ENCODE measurements at places on chromosomes 2 and 18. TPM values are rescaled to one million over a fixed set of nuclear protein-coding genes. Genes with fewer than 3 reads are reported as not detected.

DNA sequence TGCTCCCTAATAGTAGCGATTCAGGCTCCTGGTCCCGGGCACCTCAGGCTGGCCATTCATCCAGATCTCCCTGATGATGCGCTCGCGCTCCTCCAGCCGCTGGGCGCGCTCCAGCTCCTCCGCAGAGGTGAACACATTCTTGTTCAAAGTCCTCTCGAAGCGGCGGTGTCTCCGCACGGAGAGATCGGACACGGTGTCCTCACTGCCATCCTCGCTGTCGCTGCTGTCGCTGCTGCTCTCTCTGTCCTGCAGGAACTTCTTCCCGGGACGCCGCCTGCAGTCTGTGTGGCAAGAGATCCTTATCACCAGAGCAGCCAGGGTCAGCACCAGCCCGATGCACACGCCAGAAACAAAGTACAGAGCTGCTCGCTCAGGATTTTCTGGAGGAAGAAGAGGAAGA lies 67.5 kb downstream of the EVA1A start:
- H3K36me3 ChIP-seq: no peaks in the 10 kb centered on the region
- H3K27me3 ChIP-seq: peaks cover 10% of the 10 kb centered on the region
- H3K27ac ChIP-seq: no peak overlapping the region
- H3K4me1 ChIP-seq: no peaks in the 10 kb centered on the region

DNA sequence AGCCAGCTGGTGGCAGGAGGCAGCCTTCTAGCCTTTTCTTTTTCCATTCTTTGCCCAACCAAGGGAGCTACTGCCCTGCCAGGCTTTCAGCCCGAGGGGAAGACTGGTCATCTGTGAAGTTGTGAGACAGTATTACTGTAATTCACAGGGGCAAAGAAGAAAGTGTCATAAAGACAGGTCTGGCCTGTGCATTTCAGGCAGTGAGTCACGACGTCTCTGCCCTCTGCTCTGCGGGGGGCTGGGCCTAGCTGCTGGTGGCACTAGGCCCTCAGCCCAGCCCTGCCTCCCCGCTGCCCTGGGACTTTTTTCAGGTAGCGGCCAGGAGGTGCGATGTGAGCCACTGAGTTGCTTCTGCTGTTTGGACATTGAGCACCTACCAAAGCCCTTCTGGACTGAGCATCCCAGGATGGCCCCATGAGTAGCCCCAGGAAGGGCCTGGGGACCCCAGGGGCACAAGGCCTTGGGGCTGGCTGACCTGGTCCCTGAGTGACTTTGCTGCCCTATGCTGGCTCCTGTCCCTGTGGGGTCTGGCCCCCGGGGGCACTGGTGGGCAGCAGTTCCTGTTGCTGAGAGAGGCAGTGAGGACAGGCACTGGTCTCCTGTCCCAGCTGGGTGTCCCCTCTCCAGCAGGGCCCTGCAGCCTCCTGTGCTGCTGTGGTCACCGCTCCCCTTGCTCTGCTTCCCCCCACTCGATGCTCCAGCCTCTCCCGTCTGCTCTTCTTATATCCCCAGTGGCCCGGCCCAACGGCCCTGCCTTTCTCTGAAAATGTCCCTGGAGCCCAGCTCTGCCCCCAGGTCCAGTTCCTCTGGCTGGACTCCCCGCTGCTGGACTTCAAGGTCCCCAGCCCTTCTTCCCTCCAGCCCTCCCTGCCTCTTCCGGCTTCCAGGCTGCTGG lies 7.0 kb downstream of the INHBB start:
- peaks cover 25% of the 10 kb centered on the region for H3K27me3 ChIP-seq
- no peak for DNase-seq
- H3K36me3 ChIP-seq: no peaks in the 10 kb centered on the region
- H3K4me1 ChIP-seq: peaks cover 4% of the 10 kb centered on the region

DNA sequence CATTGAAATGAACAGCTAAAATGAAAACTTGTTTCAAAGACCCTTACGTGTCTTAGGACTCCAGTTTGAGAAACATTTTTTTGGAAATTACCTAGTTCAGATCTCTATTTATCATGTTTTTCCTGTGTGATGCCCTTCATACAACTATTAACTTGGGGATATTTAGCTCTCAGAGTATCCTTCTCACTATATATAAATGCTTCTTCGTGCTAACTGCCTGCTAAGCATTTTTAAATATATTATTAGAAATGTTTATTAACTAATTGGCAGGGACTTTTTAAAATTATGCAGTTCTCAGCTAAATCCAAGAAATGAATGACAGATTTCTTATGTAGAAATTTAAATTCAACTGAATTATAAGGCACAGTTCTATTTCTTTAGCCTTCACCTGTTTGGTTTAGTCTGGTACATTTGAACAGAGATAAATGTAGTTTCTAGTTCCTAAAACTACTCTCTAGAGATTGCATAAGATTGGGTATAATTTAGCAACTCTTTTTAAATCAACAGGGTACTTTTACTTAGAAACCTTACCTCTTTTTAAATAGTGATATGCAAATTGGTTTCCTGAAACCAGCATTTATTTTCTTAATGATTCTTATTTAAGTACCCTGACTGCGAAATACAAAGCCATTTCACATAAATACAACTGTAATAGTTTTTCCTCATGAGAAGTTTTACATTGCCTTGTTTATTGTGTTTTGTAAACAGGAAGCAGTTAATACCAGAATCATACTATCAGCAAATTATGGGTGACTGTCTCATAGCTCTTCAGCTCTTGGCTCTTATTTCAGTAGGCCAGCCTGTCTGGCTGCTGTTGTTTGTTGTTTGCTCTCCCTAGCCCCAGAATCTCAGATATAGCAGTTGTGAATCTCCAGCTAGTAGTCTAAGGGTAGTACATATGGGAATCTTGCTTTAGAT lies 140.7 kb downstream of the PTRHD1 start:
- no peak for DNase-seq
- H3K36me3 ChIP-seq: no peaks in the 10 kb centered on the region
- H3K4me3 ChIP-seq: no peak overlapping the region
- H3K27me3 ChIP-seq: no peaks in the 10 kb centered on the region
- no peak overlapping the region for H3K27ac ChIP-seq
- H3K4me1 ChIP-seq: no peaks in the 10 kb centered on the region

DNA sequence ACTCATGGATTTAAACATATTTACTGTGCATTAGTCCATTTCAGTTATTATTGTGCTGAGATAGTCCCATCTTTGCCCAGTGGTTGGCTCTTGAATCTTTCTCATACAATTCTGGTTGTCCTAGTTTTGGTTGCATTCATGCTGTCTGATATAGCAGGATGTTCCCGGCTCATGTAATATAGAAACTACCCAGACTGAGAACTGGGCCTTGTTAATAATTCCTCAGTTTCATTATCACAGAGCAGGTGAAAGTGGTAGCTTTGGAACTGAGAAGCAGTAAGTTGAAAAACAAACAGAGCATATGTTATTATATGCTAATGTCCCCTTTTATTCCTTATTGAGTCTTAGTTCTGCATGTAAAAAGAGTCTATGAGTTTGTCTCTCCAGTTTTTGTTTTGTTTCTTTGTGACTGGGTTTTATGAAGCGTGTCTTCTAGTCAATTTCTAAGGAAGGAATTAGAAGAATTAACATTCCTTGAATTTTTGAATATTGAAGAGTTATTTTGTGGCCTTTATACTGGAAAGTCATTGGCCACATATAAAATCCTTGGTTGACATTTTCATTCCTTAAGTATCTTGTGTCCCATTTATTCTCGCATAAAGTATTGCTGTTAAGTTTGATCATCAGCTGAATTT lies 43.3 kb downstream of the EIF5B start:
- DNase-seq: no peak
- no peaks in the 10 kb centered on the region for H3K27me3 ChIP-seq
- H3K27ac ChIP-seq: no peak overlapping the region
- peaks cover 22% of the 10 kb centered on the region for H3K4me1 ChIP-seq
- peaks cover 72% of the 10 kb centered on the region for H3K36me3 ChIP-seq

DNA sequence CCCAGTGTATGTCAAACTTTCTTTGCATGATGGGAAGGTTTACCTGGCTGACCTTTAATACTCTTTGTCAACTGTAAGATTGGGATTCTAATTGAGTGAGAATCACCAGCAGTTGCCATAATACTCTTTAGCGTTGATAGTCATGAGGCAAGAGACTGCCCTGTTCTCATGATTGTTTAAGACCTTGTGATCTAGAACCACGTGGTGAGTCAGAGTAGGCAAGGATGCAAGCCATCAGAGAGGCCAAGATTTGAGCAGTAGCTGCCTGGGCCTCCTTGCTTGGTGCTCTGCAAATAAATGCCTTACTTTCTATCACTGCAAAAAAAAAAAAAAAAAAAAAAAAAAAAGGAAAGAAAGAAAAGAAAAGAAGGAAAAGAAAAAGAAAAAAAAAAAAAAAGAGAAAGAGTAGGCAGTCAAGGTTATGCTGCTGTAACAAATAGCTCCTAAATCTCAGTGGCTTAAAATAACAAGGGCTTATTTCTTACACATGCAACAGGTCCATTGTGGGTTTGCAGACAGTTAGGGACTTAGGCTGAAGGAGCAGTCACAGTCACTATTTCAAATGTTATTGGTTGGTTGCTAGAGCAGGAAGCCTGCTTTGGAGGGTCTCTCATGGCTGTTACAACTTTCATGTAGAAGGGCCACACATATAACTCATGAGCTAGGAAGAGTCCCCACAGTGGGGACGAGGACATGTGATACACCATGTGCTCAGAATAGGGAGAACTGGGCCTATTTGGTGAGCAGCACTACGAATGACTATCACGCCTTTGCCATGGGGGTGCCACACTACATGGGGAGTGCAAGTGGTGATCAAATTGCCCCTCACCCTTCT lies 21.7 kb downstream of the IL1R2 start:
- no peak for DNase-seq
- H3K4me1 ChIP-seq: peaks cover 9% of the 10 kb centered on the region
- H3K36me3 ChIP-seq: peaks cover 3% of the 10 kb centered on the region

The DHRS9 gene
- total RNA-seq: 4.5 TPM
